Muscle of leg (tissue), 16 donors: ENCODE measurements at places on chromosomes 11 and 22. TPM values are rescaled to one million over a fixed set of nuclear protein-coding genes. Genes with fewer than 3 reads are reported as not detected.

DNA sequence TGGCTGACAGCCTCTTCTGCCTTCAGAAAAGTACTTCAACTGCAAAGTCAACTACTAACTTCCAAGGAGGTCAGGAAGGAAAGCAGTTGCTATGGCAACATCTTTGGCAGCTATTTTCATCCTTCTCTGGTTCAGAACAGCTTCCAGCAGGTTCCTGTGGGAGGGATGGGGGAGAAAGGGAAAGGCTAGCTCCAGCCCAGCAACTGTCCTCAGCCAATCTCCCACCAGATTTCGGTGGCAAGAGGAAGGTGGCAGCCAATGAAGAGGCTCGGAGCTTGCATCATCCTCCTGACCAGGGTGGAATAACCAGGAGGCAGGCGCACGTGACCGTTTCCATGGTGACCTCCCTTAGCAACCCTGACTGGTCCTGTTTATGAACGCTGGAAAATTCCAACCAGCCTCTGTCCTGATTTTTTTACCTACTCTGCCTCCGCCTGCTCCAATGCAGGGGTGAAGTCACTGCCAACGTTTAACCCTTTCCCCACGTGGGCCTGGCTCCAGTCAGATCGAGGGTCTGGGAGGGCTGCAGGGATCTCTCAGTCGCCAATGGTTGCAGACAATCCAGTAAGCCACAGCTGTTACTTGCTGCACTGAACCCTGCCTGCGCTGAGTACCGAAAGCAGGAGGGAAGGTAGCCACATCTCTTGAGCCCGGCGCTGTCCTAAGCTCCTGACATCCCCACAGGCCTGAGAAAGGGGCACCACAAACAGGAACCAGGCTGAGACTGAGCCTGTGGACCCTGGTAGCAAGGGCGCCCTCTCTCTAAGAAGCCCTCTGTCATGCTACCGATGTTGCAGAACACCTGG lies 11.2 kb upstream of the MALAT1 start:
- DNase-seq = peak; percentile 100

DNA sequence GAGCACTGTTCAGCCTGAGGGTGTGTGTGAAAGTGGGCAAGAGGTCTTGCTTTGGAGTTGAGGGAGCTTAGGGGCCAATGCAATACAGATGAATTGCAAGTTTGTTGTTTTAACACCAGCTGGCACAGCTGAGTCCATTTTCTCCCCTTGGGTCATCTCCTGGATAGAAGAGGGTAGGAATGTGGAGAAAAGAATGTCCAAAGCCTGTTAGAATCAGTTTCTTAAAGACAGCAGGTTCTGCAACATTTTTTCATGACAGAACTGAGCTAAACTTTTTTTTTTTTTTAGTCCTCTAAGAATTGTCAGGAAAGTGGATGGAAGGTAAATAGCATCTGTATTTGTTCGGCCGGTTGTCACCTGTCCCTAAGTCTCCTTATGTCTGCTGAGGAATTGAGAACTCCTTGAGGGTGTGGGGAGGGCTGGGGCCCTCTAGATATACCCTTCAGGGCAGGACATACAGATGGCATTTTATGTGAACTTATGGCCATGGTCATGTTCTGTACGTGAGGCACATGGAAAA lies 211.1 kb upstream of the CADM1 start:
- DNase-seq = no peak

DNA sequence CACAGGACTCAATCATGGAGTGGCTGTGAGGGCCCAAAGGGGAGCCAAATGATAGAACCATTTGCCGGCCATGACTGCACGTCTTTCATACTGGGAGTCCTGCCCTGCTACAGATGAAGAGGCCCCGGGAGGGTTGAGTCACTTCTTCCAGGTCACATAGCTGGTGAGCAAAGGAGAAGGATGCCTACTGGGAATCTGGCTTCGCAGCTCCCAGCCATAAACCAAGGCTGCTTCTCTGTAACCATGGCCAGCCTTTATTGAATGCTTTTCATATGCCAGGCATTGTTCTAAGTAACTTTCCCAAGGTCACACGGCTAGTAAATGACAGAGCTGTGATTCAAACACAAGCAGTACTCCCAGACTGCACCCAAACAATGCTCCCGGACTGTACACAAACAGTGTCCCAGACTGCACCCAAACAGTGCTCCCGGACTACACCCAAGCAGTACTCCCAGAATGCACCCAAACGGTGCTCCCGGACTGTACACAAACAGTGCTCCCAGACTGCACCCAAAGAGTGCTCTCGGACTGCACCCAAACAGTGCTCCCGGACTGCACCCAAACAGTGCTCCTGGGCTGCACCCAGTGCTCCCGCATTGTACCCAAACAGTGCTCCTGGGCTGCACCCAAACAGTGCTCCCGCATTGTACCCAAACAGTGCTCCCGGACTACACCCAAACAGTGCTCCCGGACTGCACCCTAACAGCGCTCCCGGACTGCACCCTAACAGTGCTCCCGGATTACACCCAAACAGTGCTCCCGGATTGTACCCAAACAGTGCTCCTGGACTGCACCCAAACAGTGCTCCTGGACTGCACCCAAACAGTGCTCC lies 89.8 kb downstream of the FBXO7 start:
- no peak for DNase-seq

DNA sequence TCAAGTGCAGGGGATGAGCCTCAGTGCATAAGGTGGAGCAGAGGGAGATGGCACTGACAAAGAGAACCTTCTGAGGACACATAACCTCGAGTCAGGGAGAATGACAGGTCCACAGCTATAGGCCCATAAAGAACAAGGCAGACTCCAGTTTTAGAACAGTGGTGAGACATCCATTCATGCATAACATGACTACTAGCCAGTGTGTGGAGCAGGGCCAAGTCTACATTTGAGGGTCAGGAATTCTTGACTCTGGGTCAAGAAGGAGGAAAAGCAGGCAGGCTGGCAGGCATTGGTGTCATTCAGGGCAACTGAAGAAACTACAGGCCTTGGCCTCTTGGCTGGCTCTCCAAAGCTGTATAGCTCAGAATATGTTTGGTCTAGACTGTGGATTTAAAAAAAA lies 54.9 kb downstream of the MTNR1B start:
- peak; percentile 9 for DNase-seq

The NXPE4 gene
- polyA plus RNA-seq = not detected

The NTM gene
- polyA plus RNA-seq = 32.4 TPM

- DNase-seq = peak; percentile 78
Observed at GRCh38 chr22:50184004-50184901, 1.5 kb upstream of the TRABD start.

The RFPL1 gene
- polyA plus RNA-seq = not detected

The SMIM38 gene
- 0.55 TPM for polyA plus RNA-seq

- DNase-seq = no peak
Observed at GRCh38 chr11:76280151-76280881, 74.0 kb upstream of the WNT11 start.

DNA sequence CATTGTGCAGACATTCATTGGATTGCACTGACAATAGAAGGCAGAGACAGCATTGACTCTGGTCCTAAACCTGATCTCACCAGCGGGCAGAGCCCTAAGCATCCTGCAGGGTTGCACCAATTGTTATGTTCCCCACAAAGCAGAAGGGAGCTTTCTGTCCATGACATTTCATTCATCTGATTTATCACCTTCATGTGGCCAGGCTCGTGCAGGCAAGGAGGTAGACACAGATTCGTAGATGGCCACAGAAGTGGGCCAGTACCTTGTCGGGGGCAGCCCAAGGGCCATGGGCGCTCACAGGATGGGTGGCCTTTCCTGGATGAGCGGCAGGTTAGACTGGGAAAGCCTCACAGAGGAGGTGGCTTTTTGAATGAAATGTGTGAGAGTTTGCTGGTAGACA lies 2.9 kb downstream of the TSKU start:
- DNase-seq = no peak

The PACSIN3 gene
- 145 TPM for polyA plus RNA-seq

GRCh38 chr22:37218399-37218770 lies 6.1 kb upstream of the SSTR3 start:
- no peak for DNase-seq

DNA sequence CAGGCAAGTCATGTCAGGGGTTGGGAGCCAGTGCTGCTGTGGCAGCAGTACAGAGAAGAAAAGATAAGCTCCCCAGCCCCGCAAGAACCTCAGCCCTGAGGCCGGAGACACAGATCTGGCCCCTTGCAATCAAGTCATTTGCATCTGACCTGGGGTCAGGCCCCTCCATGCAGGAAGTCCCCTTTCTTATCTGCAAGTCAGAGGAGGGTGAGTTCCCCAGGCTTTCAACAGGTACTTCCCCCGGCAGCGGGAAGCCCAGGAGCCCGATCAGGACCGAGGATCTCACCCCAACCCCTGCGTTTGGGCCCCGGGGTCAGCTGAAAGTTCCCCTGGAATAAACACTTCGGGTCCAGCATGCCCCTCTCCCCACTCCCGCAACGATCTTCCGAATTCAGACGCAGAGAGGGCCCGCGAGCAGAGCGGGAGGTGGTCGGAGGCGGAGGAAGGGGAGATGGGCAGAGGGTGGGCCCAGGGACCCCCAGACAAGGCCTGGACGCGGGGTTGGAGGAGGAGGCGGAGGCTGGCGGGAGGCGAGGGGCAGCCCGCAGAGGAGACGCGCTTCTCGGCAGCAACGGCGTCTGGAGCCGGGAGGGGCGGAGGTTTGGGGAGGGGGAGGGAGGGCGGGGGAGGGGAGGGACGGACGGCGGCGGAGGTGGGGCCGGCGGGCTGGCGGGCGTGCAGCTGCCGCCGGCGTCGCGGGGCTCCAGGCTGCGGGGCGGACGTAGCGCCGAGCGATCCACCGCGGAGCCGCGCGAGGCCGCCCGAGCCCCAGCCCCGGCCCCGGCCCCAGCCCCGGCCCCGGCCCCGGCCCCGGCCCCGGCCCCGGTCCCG lies at the start of gene TSPAN18:
TSS of gene TSPAN18 (plus strand) at position 680 of the 831 bp plus-strand sequence. CDS start 179,455 bp downstream, outside the sequence.
- peak; percentile 75 for DNase-seq

The SLC5A1 gene
- polyA plus RNA-seq = 3.5 TPM

- DNase-seq = peak; percentile 60
Observed at GRCh38 chr11:3849297-3849874, 6.1 kb upstream of the STIM1 start.

DNA sequence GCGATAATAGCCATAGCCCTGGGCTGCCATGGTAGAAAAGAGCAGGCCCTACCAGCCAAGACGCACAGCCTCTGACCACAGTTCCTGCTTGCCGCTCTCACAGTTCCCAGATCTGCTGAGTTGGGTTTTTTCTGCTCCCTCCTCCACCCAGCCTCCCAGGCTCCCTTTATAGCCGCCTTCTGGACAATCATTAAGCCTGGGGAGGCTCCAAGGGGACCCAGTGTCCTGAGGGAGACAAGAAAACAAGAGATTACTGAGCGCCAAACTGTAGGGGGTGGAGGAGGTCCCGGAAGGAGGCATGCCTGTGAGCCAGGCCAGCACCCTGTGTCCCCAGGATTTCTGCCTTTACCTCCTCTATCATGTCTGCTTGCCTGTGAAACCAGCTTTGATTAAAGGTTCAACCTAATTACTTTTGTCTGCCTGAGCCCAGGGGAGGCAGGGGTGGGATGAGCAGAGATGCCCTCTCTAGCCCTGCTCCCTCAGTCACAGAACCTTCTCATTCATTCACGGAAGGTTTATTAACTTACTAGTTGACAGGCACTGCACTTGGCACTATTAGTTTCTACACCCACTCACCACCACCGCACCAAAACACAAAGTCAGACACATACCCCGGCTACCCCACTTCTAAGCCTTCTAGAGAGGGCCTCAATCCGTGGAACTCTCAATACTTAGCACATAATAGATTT lies 1.2 kb downstream of the SLC37A4 start:
- peak; percentile 44 for DNase-seq

GRCh38 chr11:26749927-26750326 lies 28.1 kb upstream of the SLC5A12 start:
- no peak for DNase-seq

GRCh38 chr11:34909955-34910354 lies 6.2 kb downstream of the APIP start:
- DNase-seq = no peak

DNA sequence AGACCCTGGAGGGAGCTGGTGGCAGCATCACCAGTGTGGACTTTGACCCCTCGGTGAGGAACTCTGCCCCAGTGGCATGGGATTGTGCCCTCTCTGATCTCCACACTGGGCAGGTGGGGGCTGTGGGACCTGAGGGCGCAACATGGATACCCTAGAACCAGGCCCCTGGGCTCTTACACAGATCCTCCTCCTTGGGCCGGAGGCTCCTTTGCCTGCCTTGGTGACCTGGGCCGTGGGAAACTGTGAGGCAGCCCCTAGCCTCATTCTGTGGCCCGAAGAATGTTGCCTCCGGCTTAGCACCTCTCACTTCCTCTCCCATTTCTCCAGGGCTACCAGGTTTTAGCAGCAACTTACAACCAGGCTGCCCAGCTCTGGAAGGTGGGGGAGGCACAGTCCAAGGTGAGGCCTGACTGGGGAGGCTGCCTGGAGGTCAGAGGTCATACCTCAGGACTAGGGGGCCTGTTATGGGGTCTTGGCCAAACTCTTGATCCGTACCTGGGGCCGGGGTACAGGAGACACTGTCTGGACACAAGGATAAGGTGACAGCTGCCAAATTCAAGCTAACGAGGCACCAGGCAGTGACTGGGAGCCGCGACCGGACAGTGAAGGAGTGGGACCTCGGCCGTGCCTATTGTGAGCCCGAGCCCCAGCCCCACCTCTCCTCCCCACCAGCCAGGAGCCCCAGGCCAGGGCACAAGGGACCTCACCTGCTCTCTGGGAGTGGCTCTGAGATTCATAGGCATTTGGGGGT lies 12.2 kb downstream of the ATG16L2 start:
- DNase-seq = no peak

The AASDHPPT gene
- 52.2 TPM for polyA plus RNA-seq

DNA sequence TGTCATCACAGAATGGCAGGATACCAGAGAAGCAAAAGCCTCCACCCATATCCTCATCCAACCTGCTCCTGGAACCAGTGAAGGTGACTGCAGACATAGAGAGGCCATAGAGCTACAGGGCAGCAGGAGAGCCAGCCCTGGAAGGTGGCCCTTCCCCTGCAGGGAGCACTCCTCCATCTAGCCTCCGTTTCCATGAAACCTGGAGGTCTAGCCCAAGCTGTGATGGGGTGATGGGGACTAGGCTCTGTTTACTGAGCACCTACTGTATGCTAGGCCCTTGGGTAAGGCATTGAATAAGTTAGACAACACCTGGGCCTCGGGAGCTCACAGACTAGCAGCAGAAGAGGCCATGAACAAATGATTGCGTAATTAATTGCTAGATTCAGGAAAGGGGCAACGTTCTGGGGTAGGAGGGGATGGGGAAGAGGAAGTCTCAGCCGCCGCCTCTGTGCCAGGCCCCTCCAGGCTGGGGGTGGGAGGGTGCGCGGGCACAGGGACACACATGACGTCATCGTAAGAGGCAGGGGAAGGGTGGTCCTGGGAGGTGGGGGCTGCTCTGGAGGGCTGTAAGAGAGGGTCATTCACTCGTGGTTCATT lies 784 bp upstream of the SYNGR1 start:
- peak; percentile 52 for DNase-seq

The MN1 gene
- 10.9 TPM for polyA plus RNA-seq

DNA sequence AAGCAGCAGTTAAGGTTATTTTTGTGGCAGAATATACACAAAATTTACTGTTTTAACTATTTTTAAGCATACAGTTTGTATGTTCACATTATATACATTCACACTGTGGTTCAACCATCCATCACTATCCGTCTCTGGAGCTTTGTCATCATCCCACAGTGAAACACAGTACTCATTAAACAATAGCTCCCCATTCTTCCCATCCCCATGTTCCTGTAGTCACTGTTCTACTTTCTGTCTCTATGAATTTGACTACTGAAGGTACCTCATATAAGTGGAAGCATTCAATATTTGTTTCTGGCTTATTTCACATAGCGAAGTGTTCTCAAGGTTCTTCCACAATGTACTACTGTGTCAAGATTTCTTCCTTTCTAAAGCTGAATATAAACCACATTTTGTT lies 32.6 kb downstream of the ZBTB44 start:
- no peak for DNase-seq

The OR4A16 gene
- polyA plus RNA-seq = not detected
